ENCODE measurements at places on chromosomes 3 and 15.

GRCh38 chr3:8964436-8965370 lies 1.4 kb upstream of the RAD18 start:
- no peak for DNase-seq

- DNase-seq = no peak
Observed at GRCh38 chr3:17195192-17195611, 310.4 kb downstream of the PLCL2 start.

DNA sequence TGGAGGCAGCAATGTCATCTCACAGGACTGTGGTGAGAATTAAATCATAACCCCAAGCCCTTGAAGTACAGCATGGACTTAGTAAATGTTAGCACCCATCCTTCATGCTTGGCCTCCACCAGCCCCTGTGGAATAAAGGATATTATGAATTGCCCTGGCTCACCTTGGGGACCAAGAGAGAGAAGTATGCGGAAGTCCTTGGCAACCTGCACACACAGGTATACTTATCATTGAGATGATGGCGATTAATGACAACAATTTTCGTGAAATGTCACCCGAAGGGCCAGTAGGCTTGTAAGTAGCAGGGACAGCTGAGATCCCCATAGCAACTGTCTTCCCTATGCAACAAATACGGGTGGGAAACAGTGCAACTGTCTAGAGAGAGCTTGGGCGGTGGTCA lies 102.0 kb downstream of the FAM43A start:
- DNase-seq = no peak

GRCh38 chr3:49358884-49359225 lies 702 bp upstream of the GPX1 start:
- DNase-seq = no peak

- no peak for DNase-seq
Observed at GRCh38 chr3:101942356-101942755, 93.0 kb downstream of the NFKBIZ start.

Data from activated T-helper 1 cell treated with anti-CD3 and anti-CD28 coated beads, Interleukin-2, amount 50 U/mL, for 16 hours (primary cell).